ENCODE measurements at places on chromosomes 2 and 18.
A peak's percentile ranks its signal among the peaks of the same experiment; 100 is the strongest.

DNA sequence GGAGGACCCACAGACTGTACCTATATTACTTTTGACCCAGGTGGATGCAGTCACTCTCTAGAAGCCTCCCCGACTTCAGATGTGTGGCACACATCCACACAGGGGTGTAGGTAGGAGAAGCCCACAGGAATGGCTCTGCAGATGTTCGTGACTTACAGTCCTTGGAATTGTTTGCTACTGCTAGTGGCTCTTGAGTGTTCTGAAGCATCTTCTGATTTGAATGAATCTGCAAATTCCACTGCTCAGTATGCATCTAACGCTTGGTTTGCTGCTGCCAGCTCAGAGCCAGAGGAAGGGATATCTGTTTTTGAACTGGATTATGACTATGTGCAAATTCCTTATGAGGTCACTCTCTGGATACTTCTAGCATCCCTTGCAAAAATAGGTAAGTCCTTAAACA, 605 bp downstream of the SLC9A4 start:
- DNase-seq, result no peak

DNA sequence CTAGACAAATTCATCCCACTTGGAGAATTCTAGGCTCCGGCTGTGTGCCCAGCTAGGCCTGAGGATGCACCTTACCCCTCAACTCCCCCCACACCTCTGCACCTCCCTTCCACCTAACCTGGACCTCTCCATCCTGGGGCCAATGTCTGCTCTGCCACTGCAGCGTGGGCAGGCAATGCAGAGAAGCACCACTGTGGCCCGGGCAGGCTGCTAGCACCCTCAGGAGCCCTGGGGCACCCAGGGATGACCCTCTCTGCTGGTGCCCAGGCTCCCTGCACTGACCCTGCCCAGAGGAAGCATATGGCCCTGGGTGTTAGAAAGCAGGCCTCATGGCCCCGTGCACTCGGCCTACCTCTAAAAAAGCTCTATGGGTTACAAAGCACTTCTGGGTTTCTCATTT, 49.6 kb downstream of the ADCY3 start:
- DNase-seq, result no peak

DNA sequence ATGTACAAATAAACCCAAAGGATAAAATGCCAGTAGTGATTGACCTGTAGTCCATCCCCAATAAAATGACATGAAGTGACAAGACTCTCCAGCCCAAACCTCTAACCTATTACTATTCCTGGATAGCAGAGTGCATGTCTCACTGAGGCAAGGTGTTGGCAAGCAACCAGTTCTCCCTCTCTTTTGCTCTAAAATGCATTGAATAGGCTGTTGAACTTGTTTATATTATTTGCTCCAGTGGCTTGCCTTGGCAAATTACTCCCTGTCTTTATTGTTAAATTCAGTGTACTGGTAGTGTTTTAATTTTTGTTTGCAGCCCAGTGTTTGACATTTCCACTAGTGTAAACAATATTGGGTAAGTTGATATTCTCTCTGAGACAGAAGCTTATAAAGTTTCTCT, 70.5 kb downstream of the CSRNP3 start:
- no peak for DNase-seq

- DNase-seq, result no peak
Observed at GRCh38 chr18:22579271-22579670, 161.6 kb upstream of the CTAGE1 start.

- DNase-seq, result no peak
Observed at GRCh38 chr2:173572848-173573247, 218.2 kb downstream of the CDCA7 start.

DNA sequence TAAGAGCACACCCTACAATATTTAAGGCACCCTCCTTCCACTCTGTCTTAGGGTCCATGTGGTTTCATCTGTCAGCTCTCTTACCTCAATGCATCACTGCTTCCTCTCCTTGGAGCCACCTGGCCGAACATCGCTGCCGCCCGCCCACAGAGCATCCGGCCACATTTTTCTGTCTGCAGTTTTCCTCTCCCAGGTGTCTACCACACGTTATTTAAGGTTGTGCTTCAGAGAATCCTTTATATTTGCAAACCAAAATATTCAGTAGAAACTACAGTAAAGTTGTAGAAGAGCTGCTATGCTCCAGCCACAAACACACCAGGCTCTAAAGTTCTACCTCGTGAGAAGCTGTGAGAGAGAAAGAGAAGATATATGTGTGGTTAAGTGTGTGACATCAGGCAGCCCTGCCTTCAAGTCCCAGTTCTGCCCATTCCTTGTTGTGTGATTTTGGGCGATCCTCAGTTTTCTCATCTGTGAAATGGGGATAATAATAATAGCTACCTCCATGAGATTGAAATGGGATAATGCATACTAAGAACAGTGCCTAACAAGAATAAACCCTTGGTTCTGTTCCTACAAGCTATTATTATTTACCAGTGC, 4.9 kb upstream of the STK17B start:
- DNase-seq, result peak; percentile 72

- DNase-seq, result no peak
Observed at GRCh38 chr2:199760574-199760973, 90.4 kb downstream of the FTCDNL1 start.

DNA sequence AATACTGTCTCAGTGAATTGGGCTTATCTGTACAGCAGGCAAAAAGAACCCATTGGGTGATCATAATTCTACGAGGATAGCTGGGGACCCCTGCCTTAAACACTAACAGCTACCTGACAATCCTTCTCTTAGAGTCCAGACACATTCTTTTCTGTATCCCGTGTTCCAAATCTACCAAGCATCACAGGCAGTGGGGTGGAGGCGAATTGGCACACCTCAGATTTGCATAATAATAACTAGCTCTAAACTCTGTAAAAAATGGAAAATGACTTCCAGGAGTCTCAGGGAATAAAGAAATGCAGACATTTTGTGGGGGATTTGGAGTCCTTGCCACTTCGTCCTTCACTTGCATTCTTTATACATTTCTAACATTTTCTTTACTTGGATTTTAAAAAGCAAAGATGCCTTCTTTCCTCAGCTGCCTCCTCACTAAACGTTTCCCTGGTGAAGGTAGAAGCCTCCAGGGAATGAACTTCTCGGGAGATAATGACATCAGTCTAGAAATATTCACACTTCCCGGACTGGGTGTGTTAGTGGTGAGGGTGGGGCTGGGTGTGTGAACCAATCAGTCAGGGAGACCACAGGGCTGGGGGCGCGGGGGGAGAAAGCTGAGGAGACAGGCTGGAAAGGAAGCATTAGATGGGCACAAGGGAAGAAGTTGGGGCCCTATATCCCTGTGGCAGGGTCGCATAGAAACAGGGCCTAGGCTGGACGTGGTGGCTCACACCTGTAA, 59.1 kb upstream of the BOD1L2 start:
- no peak for DNase-seq

DNA sequence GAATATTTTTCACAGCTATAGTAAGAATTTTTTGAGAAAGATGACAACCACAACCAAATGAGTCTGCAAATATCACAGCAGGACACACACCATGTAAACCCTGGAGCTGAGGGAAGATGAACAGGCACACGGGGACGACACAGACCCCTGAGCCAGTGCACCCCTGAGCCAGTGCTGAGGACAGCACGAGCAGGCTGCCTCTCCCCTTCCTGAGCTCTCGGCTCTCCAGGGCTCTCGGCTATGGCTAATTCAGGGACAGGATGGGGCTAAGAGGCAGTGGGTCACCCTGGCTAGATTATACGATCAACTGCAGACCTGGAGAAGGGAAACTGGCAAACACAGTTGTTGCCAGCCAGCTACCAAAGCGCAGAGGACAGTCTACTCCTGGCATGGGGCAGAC, 41.4 kb downstream of the TGFBRAP1 start:
- DNase-seq, result no peak

DNA sequence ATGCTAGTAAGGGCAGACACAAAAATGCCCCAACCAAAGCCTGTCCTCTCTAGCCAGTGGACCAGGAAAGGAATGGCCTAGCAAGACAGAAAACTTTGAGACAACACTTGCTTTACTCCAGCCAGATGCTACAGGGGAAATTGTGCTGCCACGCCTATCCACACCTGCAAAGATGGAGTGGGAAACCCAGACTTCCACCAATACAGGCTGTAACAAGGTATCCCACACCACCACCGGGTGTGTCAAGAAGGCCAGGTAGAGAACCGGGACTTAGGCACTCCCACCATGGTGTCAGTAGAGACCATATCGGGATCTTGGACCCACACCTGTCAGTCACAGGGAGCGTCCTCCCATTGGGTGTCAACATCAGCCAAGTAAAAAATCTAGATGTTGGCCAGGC, 16.2 kb upstream of the ESPNL start:
- no peak for DNase-seq

GRCh38 chr2:60216452-60216995, 336.9 kb downstream of the BCL11A start:
- DNase-seq, result no peak

DNA sequence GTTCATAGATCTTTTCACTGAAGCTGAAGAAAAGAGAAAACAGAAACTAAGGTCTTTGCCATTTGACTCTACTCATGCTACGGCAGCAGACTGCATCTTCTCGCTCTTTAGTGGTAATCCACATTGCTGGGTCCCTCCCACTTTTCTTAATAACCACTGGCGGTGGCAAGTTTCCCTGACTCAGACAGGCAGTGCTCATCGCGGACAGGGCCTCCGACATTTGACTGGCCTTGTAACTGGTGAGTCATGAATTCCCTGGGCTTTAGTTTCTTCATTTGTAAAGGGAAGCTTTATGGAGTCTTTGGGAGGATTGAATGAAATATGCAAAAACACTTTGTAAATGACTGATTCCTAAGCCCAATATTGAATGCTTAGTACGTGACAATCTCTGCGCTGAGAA, 238.2 kb upstream of the RBBP8 start:
- no peak for DNase-seq

DNA sequence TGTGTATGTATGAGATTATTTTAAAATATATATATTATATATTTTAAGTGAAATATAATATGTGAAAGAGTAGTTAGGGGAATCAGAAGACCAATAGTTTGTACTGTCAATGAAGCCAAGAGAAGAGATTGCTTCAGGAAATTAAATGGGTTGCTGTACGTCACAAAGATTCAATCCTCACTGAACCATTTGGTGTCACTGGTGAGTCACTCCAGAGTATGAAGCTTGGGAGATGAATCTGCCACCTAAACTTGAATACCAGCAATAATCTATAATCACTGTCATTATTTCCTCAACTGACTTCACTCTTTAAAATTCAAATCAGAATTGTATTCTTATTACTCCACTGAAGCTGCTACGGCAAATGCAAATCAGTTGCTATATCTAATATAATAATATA, 41.9 kb upstream of the SCN9A start:
- no peak for DNase-seq

DNA sequence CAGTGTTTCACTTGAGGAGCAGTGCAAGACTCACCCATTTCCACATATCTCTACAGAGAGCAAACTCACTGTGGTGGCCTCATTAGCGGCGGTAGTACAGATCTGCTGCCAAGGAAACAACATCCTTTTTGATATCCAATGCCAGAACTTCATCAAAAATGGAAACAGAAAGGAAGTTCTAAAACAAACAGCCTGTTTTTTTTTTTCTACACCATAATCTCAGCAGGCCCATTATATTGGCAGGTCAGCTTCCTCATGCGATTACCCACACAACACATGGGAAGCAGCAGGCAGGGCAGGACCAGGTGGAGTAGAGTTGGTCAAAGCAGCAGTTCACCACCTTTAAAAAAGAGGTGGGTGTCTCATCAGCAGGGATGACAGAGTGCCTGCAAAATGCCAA, 678.9 kb upstream of the CELF4 start:
- DNase-seq, result no peak

DNA sequence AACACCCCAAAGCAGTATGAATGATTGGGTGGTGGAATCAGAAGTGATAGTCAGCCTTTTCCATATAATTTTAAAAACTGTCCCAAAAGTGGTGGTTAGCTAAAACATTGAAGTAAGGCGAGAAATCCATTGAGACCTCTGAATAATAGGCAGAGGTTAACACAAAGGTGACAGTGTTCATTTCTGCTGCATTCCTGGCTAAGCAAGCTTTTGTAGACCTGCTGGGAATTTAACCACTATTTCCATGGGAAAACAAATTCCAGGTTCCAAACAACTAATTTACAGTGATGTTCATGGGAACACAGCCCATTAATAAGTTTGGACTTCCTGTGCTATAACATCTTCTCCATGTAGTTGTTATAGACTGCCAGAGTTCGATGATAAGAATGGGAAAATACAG, 6.3 kb upstream of the INO80D start:
- DNase-seq, result no peak

GRCh38 chr18:59963229-59963628, 63.4 kb downstream of the PMAIP1 start:
- DNase-seq, result no peak

GRCh38 chr2:135952891-135953290, 32.5 kb downstream of the DARS1 start:
- no peak for DNase-seq

- no peak for DNase-seq
Observed at GRCh38 chr2:156046900-156047299, 285.6 kb downstream of the NR4A2 start.
